Stimulated activated CD8-positive, alpha-beta memory T cell treated with anti-CD3 and anti-CD28 coated beads, Interleukin-2, amount 100 ng/mL, for 1 hour (primary cell): ENCODE measurements at places on chromosomes 5 and 9.

- no peak for DNase-seq
Observed at GRCh38 chr9:1492156-1492555, 442.0 kb downstream of the DMRT2 start.

DNA sequence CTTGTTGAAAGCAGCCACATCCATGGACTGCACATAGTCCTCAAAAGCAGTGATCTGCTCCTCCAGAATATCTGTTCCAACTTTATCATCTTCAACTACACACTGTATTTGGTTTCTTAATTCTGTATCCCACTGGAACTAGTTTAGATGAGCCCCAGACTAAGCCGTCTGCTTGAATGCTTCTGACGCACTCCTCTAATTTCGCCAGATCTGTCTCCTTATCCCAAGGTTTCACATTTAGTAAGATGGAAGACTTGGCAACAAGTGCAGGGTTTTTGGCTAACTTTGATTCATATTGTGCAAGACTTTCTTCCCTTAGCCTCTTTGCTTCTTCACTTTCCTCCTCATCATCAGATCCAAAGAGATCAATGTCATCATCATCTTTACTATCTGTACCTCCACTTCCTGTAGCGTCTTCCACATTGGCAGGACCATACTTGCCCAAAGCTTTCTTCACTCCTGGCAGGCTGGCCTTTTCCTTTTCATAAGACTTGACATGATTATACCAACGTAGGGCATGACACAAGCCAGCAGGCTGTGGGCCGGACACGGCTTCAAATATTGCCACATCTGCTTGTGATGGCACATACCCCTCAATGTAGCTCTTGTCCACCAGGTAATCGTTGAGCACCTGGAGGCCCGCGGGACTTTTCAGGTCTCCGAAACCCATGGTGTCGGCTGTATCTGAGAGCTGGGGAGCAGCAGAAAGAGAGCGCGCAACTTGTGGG is 56.2 kb upstream of the PIK3R1 start:
- DNase-seq: no peak

- no peak for DNase-seq
Observed at GRCh38 chr5:116898917-116899316, 324.3 kb upstream of the SEMA6A start.

DNA sequence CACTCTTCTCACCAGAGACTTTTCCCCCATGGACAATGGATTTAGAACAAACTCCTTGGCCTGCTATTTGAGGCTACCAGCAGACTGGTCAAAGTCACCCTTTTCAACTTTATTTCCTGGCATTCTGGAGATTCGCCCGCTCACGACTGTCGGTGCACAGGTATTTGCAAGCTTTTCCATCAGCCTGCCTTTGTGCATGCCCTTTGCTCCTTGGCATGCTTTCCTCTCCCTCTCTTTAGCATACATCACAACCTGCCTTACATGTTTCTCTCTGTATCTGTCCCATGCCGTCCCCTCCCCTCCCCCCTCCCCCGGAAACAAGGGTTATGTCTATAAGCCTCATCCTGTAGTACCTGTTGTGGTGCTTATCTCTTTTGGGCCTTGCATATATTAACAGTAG is 257.1 kb downstream of the AOPEP start:
- DNase-seq: no peak

DNA sequence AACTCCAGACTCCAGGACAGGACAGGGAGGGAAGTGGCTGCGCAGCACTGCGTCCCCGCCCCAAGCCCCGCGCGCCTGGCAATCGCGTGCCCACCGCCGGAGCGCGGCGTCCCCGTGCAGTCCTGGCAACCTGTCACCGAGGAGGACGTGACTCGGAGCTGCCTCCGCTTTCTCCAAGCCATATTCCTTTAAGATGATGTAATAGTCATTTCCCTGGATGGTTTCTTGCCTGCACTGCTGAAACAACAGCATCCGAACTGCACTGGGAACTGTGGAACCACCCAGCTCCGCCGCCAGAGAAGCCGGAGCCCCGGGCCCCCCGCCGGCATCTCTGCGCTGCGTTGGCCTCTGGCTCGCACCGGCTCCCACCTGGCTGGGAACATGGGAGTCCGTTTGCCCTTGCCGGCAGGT is 34.5 kb downstream of the KCTD16 start:
- DNase-seq: no peak

- DNase-seq: no peak
Observed at GRCh38 chr5:128966375-128966774, 1.1 kb downstream of the SLC27A6 start.

GRCh38 chr5:151093476-151093889 is 12.6 kb upstream of the TNIP1 start:
- DNase-seq: no peak

DNA sequence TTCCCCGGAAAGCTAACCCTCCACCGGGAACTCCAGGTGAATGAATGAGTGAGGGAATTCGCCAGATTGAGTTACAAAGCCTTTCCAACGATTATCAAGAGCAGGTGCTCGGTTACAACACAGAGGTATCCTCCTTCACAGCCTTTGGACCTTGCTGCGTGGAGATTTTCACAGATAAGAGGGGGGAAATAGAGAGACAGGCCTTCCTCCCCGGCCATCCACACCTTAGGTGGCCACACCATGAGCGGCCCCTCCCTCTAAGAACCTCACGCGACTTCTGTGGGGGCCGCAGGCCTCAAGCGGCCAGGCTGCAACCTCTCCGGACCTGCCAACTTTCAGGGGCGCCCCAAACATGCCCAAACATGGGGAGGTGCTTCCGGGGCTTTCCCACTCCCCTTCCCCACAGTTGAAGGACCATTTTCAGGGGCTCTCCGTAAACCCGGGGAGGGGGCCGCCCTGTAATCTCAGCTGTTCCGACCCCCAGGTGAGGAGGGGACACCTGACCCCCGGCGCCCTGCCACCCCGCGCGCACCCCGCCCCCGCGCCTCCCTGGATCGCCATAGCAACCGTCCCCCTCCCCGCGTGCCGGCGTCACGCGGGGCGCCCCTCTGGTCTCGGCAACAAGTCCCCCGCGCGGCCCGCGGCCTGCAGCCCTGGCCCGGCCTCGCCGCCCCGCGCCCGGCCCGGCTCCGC is 603 bp downstream of the DENND1A start:
- no peak for DNase-seq

- no peak for DNase-seq
Observed at GRCh38 chr5:181121675-181122561, 9.1 kb downstream of the OR2V1 start.

DNA sequence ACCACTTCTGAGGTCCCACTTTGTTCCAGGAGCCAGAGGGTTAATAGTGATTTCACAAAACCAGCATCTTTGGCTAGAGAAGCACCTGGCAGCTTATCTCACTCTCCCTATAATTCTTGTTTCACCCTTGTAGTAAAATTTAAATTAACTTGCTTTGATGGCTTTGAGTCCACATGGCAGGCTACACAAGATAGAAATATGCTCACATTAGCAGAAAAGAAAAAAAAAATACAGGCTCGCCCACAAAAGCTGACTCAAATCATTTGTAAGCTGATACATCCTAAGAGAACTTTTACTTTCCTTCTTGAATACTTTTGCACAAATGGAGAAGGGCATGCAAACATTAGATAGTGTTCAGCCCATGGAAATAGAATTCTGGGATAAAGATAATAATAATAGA is 36.2 kb downstream of the TNFSF15 start:
- DNase-seq: no peak

DNA sequence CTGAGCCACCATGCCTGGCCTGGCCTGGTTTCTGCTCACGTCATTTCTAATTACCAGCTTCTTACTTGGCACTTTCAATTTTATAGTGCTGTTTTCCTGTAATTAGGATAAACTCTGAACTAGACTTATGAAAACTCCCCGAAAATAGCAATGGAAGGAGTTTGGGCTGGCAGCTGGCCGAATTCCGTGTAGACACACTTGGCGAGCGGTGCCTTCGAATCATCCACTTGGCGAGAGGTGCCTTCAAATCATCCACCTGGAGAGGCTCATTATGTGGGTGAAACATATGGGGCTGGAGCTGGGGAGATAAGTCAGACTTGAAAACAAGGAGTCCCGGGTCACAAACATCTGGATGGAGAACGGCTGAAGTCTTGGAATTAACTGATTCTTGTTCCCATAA is 203.7 kb downstream of the ROR2 start:
- DNase-seq: no peak

DNA sequence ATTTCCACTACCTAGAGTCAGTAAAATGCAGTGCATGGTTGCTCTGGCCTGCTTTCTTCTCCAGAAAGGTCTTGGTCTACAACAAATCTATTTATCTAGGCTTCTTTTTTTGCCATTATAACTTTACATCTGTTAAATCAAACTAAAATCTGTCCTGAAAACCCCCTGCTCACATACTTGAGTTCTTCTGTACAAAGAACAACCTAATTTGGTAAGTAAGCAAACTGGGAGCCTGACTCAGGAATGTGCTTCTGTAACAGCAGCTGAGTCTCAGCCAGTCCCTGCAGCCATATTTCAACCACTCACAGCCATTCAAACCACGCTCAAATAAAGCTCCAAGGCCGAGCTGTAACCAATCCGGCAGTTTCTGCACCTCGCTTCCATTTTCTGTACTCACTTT is 95.8 kb downstream of the PLPP1 start:
- no peak for DNase-seq

DNA sequence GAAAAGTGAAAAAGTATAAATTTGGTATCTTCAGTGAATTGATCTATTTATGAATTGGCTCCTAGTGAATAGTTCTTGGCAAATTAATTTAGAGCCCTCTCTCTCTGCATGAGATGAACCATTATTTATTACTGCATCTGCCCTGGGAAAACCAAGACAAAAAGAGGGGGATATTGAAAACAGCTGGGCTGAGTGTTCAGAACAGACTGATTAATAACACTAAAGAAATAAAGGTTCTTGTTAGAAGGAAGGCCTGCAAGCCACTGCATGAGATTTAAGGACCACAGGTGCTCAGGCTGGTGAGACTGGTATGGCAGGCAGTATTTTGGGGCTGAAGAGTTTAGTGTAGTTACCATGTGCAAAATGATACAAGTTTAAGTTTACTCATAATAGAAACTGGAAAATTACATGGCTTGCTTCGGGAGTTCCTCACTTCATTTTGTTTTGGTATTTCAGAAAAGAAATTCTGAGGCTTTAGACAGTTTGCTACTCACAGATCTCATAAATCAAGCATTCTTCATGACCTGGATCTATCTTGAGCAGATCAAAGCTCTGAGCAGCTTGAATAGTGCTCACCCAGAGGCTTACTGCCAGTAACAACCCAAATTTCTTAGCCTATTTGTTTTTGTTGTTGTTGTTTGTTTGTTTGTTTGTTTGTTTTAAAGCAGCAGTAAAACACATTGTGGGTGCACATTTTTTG is 56.1 kb downstream of the KIAA1958 start:
- DNase-seq: no peak

- no peak for DNase-seq
Observed at GRCh38 chr5:139648205-139649081, at the start of gene CXXC5. TSS of gene CXXC5 (plus strand) at chr5:139648349. CDS start at chr5:139680524, 32,175 bp downstream.

DNA sequence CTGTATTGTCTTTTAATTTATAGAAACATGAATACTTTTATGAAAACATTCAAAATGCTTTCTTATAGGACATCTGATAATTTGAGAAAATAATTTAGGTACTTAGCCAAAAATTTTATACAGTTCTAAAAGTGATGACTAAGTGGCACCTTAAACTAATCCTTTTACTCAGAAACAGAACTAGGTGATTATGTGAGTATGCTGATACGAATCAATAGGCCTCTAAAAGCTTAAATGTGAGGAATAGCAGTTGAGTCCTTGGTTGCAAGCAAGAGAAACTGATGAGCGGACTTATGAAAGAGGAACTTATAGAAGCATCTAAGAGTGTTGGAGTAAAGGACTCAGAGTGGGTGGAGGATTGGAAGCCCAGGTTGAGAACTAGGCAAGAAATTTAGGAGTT is 26.4 kb downstream of the ANXA1 start:
- DNase-seq: no peak

GRCh38 chr5:51652980-51653379 is 269.7 kb downstream of the ISL1 start:
- no peak for DNase-seq

- no peak for DNase-seq
Observed at GRCh38 chr9:18314316-18314715, 159.6 kb upstream of the ADAMTSL1 start.

DNA sequence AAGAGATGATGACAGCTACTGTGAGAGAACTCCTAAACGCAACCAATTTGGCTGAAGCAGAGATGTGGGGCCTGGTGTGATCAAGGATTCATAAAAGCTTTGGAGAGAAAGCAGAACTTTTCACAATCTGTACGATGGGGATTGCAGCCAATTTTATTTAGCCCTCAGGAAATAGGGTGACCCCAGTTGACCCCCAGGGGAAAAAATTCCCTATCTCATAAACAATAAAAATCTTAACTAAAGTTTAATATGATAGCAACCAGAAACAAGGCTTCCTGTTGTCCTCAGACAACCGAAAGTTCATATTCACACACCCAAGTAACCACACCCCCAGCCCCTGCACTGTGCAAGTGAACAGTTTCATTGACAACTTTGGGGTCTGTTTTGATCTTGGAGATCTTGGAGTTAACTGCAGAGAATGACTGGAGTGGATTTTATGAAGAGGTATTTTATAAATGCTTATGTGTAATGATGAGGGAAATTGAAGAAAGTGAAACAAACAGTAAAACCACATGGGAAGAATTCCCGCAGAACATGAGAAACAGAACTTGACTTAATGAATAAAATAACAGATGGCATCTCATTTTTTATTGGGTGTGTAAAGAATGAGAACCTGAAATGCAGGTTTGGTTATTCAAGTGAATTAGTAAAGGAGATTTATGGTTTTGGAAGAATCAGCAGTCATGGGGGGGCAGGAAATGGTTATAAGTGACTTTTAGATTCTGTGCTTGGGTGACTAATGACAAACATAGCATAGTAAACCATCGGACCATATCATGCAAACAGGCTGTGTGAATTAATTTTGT is 94.5 kb downstream of the PDE4D start:
- DNase-seq: no peak

DNA sequence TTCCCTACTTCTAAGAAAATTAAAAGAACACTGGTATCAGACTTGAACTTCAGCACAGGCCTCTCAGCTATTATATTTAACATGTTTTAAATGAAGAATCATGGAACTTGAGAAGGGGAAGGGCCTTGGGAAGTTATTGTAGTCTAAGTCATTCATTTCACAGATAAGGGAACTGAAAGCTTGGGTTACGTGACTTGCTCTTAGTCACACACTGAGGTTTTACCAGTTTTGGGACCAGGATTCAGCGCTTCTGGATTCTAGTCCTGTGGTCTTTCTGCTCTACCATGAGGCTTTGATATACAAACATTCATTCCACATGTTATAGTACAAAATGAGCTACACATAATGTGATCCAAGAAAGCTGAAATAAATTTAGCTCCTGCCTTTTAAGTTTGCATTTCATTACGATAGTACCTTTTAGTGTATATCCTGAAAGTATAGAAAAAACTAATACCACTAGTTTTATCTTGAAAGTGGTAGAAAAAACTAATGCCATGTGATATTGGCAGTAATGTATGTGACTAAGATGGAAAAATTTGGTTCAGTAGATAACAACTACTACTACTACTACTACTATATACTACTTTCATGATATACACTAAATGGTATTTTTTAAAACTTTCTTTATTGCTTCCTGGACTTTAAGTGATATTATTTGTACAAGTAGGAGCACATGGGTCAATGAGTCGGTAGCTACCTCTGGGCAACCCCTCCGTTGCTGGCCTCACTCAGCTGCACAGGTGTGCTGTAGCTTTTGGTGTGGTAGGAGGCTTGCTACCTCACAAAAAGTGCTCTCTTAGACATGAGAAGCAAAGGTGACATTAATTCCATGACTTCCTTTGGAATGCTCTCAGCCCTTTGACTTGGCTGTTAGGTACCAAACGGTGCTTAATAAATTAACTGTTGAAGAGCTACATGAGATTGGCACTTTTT is 40.7 kb downstream of the F2RL2 start:
- DNase-seq: no peak
